HFFc6 (cell line): ENCODE measurements at places on chromosomes 6 and 20. TPM values are rescaled to one million over a fixed set of nuclear protein-coding genes. Genes with fewer than 3 reads are reported as not detected.

GRCh38 chr6:79031821-79032590 lies 46.0 kb downstream of the PHIP start:
- H3K4me3 ChIP-seq = no peak overlapping the region
- H3K27ac ChIP-seq = no peak overlapping the region; the same call in 1 of the 2 replicates
- no peak for DNase-seq

GRCh38 chr6:105263685-105264610 lies 84.1 kb upstream of the POPDC3 start:
- H3K27ac ChIP-seq = no peak overlapping the region
- H3K27me3 ChIP-seq = peaks cover 14% of the 10 kb centered on the region
- H3K4me3 ChIP-seq = no peak overlapping the region

DNA sequence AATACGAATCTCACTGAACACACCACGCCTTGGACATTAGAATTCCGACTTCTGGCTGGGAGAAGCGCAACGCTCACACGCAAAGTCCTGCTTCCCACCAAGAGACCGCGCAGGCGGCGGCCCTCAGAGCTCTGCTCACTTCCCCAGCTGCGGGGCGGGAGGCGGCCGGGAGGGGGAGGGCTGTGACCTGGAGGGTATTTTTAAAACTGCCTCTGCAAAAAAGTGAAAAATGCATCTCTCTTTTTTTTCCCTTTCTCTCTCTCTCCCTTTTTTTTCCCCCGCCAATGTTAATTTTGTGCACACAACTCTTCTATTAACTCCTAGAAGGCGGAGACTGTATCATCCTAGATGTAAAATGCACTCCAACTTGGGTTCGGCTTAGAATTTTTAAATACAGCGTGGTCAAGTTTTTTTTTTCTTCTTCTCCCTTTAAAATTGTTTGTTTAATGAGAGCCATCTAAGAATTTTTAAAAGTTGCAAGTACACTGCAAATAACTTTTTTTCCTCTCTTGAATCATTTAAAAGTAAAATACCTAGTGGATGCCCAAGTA lies 66.4 kb downstream of the STX11 start:
- peak overlapping the region; percentile 94 for H3K4me3 ChIP-seq
- peak; percentile 94 for DNase-seq
- peak overlapping the region; percentile 90 for H3K27ac ChIP-seq
- peaks cover 4% of the 10 kb centered on the region for H3K27me3 ChIP-seq
- H3K36me3 ChIP-seq = 0 out of 2 replicates have a peak, but pooled peaks cover 7% of the 10 kb centered on the region

DNA sequence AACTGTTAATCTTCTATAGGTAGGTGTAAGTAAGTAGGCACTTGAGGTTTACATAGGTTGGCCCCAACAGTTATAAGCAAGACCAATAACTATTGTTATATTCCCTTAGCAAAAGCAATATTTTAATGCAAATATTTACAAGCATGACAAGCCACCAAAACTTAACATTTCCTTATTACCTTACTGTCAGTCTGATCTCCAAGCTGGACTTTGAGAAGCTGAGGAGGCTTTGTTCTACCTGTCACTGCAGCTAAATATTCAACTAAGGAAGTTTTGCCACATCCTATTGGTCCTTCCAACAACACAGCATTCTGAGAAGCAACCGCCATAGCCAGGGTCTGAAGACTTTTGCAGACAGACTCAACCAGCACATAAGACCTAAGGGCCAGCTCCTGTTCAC lies 29.6 kb downstream of the MDN1 start:
- peaks cover 15% of the 10 kb centered on the region for H3K36me3 ChIP-seq
- no peak overlapping the region for H3K4me3 ChIP-seq
- no peaks in the 10 kb centered on the region for H3K27me3 ChIP-seq

Gene CFAP206
- not detected in 2 replicates for total RNA-seq

Gene PLAGL1
- total RNA-seq = 22.8 to 28.8 TPM (median 26.6 TPM) in 3 replicates

Gene SLC17A9
- 40.9 to 44.1 TPM (median 42.2 TPM) in 3 replicates for total RNA-seq

Gene DACT2
- total RNA-seq = not detected in 3 replicates

Gene RBL1
- 6.6 to 13.5 TPM (median 10.6 TPM) in 3 replicates for total RNA-seq
